ENCODE measurements at places on chromosomes 5 and 9.
A peak's percentile ranks its signal among the peaks of the same experiment; 100 is the strongest.

DNA sequence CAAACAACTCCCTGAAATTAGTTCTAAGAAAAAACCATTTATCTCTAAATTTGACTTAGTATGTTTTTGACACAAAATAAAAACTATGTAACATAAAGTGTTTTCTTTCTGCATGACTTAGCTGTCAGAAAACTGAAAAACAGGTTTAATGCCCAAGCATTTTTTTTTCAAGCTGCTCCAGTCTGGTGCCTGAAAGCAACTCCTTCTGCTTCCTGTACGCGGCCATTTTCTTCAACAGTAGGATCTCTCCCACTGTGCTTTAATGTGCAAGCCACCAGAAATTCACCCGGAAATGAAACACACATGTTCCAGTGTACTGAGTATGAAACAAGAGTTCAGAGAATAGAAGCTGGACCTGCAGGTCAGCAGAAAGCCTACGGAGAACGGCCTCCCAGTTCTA is 161.2 kb downstream of the MED27 start:
- no peak overlapping the region for H3K4me3 ChIP-seq
- DNase-seq, result no peak
- H3K4me1 ChIP-seq, result peaks cover 3% of the 10 kb centered on the region

GRCh38 chr9:17433526-17433925 is 145.3 kb upstream of the SH3GL2 start:
- H3K36me3 ChIP-seq, result no peaks in the 10 kb centered on the region
- no peaks in the 10 kb centered on the region for H3K4me1 ChIP-seq
- H3K27ac ChIP-seq, result no peak overlapping the region

DNA sequence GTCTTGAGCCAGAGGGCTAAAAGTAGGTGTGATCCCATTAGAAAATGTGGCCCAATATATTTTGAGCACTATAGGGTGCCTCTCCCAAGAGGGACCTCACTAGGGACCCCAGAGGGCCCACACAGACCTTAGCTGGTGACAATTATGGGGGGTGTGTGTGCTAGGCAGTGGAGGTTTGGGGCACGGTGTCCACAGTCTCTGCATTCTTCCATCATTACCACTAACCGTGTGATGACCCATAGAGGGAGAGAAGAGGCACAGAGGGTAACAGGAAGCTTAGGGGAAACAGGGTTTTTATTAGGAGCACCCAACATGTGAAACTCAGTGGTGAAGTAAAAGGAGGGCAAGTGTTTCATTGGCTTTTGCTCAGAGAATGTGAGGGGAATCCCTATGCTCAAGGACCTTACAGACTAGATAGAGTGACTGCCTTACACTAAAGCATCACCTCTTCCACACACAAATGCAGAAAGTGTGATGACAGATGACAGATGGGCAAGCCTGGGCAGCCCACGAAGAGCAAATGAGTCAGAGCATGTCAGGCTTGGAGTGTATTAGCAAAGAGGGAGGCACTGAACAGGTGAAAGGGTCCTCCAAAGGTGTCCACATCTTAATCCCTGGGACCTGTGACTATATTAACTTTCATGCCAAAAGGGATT is 2.5 kb upstream of the ACTL7A start:
- peak; percentile 9 for DNase-seq
- no peaks in the 10 kb centered on the region for H3K4me1 ChIP-seq
- H3K27ac ChIP-seq, result no peak overlapping the region
- H3K36me3 ChIP-seq, result no peaks in the 10 kb centered on the region
- no peak overlapping the region for H3K4me3 ChIP-seq
- H3K27me3 ChIP-seq, result no peaks in the 10 kb centered on the region

- no peak overlapping the region for H3K27ac ChIP-seq
- DNase-seq, result no peak
- H3K27me3 ChIP-seq, result no peaks in the 10 kb centered on the region
These were observed 41.7 kb downstream of the RETREG1 start for GRCh38 chr5:16574789-16575721.

DNA sequence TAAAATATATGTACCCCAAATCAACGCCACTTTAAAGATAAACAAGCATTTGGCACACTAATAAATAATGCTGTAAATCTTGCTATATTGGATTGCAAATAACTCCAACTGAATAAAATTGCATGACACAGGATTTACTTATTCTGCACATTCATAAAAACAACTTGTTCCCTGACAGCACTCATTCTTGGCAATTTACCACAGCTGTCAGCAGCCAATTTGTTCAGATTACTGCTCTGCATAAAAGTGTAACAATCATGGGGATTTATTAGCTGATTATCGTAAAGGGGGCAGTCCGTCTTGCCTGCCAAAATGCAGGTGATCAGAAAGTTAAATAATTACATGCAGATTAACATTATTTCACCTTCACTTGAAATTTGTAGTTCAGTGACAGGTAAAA is 285.3 kb downstream of the SLF1 start:
- no peaks in the 10 kb centered on the region for H3K4me1 ChIP-seq
- DNase-seq, result no peak
- no peaks in the 10 kb centered on the region for H3K27me3 ChIP-seq
- no peaks in the 10 kb centered on the region for H3K36me3 ChIP-seq

GRCh38 chr5:142881076-142881783 is 111.1 kb downstream of the ARHGAP26 start:
- H3K27ac ChIP-seq, result no peak overlapping the region
- no peaks in the 10 kb centered on the region for H3K27me3 ChIP-seq
- H3K4me1 ChIP-seq, result peaks cover 12% of the 10 kb centered on the region
- DNase-seq, result no peak

DNA sequence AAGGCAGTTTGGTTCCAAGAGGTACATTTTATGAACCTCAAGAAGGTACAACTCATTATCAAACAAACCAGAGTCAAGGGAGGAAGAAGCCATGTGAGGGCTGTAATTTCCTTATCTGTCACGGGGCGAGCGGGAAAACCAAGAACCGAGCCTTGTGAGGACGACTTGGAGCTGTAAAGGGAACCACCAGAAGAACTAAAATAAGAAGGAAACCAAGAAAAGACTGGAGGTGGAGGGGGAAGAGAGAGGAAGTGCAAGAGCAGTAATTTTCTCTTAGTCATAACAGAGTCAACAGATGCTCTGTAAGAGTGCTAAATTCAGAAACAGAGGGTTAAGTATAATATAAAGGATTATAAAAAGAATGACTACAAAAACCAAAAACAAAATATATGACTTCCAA is 127.1 kb downstream of the DIRAS2 start:
- peaks cover 6% of the 10 kb centered on the region for H3K27me3 ChIP-seq
- no peak overlapping the region for H3K27ac ChIP-seq
- no peak for DNase-seq
- no peaks in the 10 kb centered on the region for H3K36me3 ChIP-seq
- no peak overlapping the region for H3K4me3 ChIP-seq

GRCh38 chr5:120614531-120615180 is 150.6 kb downstream of the PRR16 start:
- no peaks in the 10 kb centered on the region for H3K36me3 ChIP-seq
- DNase-seq, result no peak
- H3K4me3 ChIP-seq, result no peak overlapping the region
- H3K27ac ChIP-seq, result no peak overlapping the region
- no peaks in the 10 kb centered on the region for H3K4me1 ChIP-seq

GRCh38 chr9:28762167-28762566 is 1188.9 kb upstream of the C9orf72 start:
- no peaks in the 10 kb centered on the region for H3K4me1 ChIP-seq
- DNase-seq, result no peak
- H3K4me3 ChIP-seq, result no peak overlapping the region
- no peaks in the 10 kb centered on the region for H3K36me3 ChIP-seq
- no peak overlapping the region for H3K27ac ChIP-seq
- no peaks in the 10 kb centered on the region for H3K27me3 ChIP-seq

GRCh38 chr9:37740631-37741328 is 12.8 kb upstream of the TRMT10B start:
- H3K36me3 ChIP-seq, result no peaks in the 10 kb centered on the region
- H3K4me3 ChIP-seq, result no peak overlapping the region
- H3K27me3 ChIP-seq, result peaks cover 5% of the 10 kb centered on the region
- no peaks in the 10 kb centered on the region for H3K4me1 ChIP-seq
- DNase-seq, result no peak
- H3K27ac ChIP-seq, result no peak overlapping the region

GRCh38 chr5:53418826-53419658 is 61.4 kb upstream of the FST start:
- no peaks in the 10 kb centered on the region for H3K4me1 ChIP-seq
- no peak overlapping the region for H3K4me3 ChIP-seq
- no peaks in the 10 kb centered on the region for H3K36me3 ChIP-seq
- H3K27me3 ChIP-seq, result peaks cover 9% of the 10 kb centered on the region

- H3K27ac ChIP-seq, result no peak overlapping the region
- H3K36me3 ChIP-seq, result no peaks in the 10 kb centered on the region
- no peak for DNase-seq
- H3K27me3 ChIP-seq, result no peaks in the 10 kb centered on the region
These were observed 18.7 kb upstream of the RASGRF2 start for GRCh38 chr5:80941496-80941895.

DNA sequence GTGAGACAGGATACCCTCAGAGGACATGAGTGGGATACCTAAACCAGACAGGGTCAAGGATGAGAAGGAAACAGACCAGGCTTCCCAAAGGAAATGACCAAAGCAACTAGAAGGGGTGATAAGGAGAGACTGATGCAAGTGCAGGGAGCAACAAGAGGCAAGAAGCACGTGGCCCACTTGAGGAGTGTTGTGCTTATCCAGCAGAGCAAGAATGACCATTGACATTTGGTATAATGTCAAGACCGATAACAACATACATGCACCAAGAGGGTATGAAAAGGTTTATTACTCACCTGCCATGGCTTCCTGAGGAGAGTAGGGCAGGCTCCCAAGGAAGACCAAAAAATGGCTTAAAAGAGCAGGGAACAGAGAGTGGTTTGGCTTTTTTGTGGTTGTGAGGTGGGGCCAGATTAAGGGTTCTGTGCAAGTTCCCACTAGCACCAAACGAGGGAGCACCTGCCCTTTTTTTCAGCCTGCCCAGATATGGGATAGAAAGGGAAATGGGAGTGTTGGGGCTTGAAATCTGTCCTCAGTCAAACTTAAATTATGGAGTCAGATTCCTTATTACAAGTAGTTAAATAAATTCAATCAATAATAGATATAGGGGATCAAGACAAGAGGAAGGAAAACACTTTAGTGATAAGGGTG is 513.6 kb downstream of the RASEF start:
- H3K36me3 ChIP-seq, result no peaks in the 10 kb centered on the region
- H3K4me1 ChIP-seq, result no peaks in the 10 kb centered on the region
- DNase-seq, result no peak
- no peak overlapping the region for H3K27ac ChIP-seq

GRCh38 chr5:91170266-91170665 is 212.9 kb downstream of the ARRDC3 start:
- peaks cover 16% of the 10 kb centered on the region for H3K4me1 ChIP-seq
- H3K36me3 ChIP-seq, result no peaks in the 10 kb centered on the region
- DNase-seq, result no peak
- no peak overlapping the region for H3K4me3 ChIP-seq
- no peaks in the 10 kb centered on the region for H3K27me3 ChIP-seq

DNA sequence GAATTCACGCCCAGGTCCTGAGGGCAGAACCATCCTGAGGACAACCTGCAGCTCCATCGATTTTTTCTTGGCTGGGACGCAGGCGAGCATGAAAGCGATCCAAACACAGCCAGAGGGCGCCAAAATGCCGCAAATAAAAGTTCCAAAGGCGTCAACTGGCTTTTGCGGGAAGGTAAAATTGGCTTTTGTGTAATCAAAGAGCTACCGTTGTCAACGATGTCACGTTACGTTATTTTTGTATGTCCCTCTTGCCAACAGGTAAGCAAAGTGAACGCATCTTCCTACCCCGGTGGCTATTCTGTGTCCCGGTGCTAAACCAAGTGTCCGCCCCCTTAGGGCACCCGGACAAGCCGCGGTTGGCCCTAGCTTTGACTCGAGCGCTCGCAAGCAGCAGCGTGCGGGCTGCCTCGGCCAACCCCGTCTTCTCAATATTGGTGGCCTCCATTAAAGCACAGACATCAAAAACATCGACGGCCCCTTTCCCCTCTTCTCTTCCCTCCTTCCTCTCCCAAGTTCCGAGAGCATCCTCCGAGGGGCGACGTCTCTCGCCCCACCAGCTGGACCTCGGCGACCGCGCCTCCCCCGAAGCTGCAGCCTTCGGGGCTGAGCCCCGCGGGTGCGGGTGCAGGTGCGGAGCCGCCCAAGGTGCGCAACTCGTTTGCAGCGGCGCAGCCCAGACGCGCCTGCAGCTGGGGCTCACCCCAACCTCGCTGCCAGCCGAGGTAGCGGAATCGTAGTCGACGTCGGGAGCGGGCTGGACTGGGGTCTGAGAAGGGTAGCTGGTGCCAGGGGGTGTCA is 1.1 kb upstream of the BASP1 start:
- peak; percentile 32 for DNase-seq
- no peaks in the 10 kb centered on the region for H3K36me3 ChIP-seq
- peaks cover 5% of the 10 kb centered on the region for H3K4me1 ChIP-seq
- H3K27me3 ChIP-seq, result peaks cover 43% of the 10 kb centered on the region
- H3K27ac ChIP-seq, result no peak overlapping the region
- peak overlapping the region; percentile 58 for H3K4me3 ChIP-seq

- H3K4me1 ChIP-seq, result peaks cover 26% of the 10 kb centered on the region
- H3K27me3 ChIP-seq, result no peaks in the 10 kb centered on the region
These were observed 92.1 kb downstream of the MELK start for GRCh38 chr9:36664806-36665205.

DNA sequence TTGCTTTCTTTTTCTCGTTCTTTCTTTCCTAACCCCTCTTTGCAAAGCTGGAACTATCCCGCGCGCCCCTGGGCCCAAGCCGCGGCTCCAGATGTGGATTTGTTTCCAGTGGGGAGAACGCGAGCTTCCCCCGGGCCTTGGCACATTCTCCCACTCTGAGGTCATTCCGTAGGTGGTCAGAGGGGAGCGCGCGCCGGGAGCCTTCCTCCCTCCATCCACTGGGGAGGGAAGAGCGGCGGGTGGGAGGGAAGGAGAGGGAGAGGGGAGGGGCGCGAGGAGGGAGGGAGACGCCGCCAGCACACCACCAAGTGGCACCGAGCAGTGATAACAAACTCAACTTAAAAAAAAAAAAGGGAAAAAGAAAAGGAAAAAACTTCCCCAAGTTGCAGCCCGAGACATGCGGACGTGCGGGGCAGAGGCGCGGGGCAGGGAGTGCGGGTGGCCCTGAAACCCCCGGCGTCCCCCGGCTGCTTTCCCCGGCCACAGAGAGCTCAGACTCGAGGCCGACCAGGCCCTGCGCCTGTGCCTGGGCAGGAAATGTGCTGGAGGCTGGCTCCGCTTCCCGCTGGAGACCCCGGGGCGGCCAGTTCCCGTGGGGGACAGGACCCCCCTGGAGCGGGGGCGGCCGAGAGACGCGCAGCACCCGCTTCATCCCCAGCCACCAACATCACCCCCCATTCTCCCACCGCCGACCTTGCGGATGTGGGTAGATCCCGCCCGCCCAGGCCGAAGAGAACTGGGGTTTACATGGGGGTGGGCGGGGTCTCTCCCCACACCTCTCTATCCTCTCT is 3.1 kb downstream of the IER5L start:
- peaks cover 11% of the 10 kb centered on the region for H3K27me3 ChIP-seq
- H3K4me1 ChIP-seq, result peaks cover 17% of the 10 kb centered on the region
- peak overlapping the region; percentile 91 for H3K27ac ChIP-seq
- DNase-seq, result peak; percentile 57
- H3K36me3 ChIP-seq, result no peaks in the 10 kb centered on the region

GRCh38 chr9:13414349-13414748 is 134.9 kb upstream of the MPDZ start:
- DNase-seq, result no peak
- H3K27ac ChIP-seq, result no peak overlapping the region
- no peaks in the 10 kb centered on the region for H3K4me1 ChIP-seq
- H3K4me3 ChIP-seq, result no peak overlapping the region
- H3K27me3 ChIP-seq, result no peaks in the 10 kb centered on the region

Measured in T-helper 2 cell treated with Interferon-gamma antibody and Interleukin-4, amounts not matched to agents 5 μg/mL and 100 μg/mL, for 36 hours (primary cell).